ENCODE measurements at places on chromosomes 2 and 18.

DNA sequence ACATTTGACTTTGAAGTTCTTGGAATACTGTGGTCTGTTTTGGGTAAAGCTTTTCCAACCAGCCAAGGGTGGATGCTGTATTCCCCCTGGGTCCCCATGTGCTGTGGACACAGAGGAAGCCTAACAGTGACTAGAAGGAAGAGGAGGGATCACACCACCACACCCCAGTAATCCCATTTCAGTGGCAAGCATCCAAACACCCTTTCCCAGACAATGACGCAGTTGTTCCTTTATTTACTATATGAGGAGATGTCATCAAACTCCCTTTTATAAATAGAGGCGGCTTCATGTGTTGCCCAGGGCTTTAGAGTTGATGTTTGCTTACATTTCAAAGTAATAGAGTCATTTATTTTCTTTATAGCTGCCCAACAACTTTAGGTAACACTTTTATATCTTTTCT lies 959.4 kb upstream of the GYPC start:
- no peak for DNase-seq

DNA sequence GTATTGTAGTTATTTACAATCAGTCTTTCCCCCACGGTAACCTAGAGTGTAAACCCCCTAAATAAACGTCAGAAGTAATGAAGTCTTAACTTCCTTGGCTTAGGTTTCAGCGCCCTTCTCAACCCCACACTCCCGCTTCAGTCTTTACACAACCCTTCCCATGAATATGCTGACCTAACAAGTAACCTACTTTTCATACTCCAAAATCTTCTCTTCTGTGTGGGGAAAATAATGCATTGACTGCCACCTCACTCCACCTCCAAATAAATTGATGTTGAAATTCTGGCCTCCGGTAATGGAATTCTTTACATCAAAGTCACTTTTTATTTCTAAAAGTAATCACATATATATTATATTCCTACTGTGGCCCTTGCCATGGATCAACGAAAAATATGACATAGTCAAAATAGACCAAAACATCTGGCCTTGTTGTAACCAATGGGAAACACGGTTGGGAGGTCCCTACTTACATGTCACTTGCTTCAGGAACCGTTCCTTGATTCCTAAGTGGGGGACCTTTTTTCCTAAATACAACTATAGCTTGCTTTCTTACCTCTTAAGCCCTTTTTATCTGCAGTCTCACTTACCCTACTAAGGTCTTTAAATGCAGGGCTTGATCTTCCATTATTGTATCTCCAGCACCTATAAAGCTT lies 961 bp downstream of the GEN1 start:
- DNase-seq: no peak

GRCh38 chr2:207777124-207777523 lies 7.4 kb upstream of the FZD5 start:
- no peak for DNase-seq

GRCh38 chr2:59677158-59677557 lies 876.3 kb downstream of the BCL11A start:
- DNase-seq: no peak

All from stimulated activated CD4-positive, alpha-beta T cell treated with anti-CD3 and anti-CD28 coated beads, Interleukin-2, amount 100 ng/mL, for 24 hours (primary cell).